GM12865 (cell line): ENCODE measurements at places on chromosomes 16 and 17.
A peak's percentile ranks its signal among the peaks of the same experiment; 100 is the strongest.

DNA sequence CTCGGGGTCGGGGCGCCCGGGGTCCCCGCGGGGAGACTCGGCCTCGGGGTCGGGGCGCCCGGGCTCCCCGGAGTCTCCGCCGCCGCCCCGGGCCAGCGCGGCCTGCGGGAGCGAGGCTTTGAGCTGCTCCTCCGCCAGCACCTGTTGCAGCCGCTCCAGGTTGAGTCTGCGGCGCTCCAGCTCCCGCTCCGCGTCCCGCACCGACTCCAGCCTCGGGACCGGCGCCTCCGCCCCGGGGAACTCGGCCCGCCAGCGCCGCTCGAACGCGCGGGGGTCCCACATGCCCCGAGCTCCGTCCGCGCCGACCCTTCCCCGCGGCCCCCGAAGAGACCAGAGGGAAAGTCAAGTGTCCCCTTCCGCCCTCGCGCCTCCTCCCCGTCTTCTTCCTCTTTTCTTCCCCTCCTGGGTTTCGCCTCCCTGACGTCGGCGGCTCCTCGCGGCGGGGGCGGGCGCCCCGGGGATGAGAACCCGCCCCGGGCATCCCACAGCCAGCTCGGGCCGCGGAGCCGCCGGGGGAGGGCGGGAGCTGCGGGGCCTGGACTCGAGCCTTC is 40.8 kb upstream of the BHLHA9 start:
- DNase-seq = peak; percentile 85

DNA sequence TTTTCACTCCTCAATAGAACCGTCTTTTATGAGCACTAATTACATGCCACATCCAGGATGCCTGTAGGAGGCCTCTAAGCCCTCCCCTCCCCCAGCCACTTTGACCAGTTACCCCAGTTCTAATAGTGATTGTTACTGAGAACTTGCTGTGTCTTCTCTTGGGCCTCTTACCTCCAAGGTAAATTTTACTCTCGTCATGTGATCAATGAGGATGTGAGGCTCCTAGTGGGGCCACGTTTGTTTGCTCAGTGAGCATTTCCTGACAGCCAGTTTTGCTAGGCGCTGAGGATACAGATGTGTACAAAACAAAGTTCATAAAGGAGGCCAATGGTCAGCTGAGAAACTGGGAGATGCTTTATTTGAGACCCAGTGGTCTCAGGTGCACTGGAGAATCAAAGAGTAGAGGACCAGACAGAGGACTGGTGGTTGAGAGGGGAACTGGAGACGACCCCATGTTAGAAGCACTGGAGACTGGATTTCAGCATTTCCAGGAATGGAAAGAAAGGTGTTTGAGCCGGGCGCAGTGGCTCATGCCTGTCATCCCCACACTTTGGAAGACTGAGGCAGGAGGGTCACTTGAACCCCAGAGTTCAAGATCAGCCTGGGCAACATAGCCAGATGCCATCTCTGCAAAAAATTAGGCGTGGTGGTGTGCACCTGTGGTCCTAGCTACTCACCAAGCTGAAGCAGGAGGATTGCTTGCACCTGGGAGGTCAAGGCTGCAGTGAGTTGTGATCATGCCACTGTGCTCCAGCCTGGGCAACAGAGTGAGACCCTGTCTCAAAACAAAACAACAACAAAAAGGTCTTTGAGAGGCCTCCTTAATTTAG is 2.6 kb downstream of the ATP2C2 start:
- no peak for DNase-seq

DNA sequence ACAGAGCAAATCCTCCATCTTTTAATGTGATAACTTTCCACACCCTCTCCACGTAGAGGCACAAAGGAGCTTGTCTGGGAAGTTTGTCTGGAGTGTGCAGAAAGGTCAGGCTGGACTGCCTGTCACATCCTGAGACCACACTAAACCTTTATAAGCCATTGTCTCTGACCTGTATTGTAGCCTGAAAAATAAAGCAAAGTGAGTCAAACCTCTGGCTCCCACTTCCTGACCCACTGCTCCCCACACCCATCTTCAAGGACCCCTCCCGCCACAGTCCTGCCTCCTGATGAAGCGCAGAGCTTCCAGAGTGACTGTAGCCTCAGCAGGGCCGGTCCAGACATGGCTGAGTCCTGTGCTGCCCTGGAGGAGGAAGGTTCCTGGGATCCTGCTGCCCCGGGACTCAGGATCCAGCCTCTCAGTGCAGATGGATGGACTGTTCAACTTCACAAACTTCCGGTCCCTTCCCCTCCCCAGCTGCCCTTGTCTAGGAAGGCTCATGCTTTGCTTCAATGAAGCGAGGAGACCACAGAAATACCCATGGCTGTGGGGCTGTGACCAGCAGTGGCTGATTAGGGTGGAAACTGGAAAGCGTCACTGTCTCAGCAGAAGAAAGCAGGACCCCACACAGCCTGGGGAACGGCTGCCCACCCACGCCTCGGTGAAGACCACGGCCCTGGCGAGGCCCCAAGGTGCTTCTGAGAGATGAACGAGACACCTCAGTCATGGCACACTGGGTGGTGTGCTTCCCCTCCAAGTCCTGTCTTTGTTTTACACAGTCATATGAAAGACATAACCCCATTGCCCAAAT is 30.9 kb upstream of the CLEC18B start:
- DNase-seq = peak; percentile 72

- no peak for DNase-seq
Observed at GRCh38 chr16:89770367-89770766, 46.1 kb downstream of the FANCA start.

GRCh38 chr17:67359960-67360791 is 6.2 kb downstream of the PSMD12 start:
- peak; percentile 53 for DNase-seq

DNA sequence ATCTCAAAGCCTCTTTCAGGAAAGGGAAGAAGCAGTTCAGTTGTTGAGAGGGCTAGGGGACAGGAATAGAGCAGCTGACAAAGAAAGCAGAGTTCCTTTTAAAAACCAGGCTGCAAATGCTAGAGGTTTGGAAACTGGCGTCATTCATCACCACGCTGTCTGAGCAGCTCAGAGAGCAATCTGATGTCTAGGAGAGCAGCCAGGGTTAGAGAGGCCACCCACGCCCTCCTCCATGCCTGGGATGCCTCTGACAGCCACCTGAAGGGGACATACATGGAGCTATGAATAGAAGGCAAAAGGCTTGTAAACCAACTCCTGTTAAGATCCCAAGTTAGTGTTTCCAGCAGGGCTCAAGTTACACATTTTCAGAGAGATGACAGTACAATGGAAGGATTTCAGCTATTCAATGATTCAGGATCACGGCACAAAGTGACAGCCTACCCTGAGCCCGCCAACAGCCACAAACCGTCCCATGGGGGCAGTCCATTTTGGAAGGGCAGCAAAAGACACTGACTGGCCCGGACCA is 12.4 kb downstream of the RAB5C start:
- no peak for DNase-seq

- DNase-seq = no peak
Observed at GRCh38 chr16:66900721-66901441, 17.8 kb downstream of the CDH16 start.

GRCh38 chr17:77186141-77186604 is 45.4 kb downstream of the SEC14L1 start:
- peak; percentile 54 for DNase-seq

DNA sequence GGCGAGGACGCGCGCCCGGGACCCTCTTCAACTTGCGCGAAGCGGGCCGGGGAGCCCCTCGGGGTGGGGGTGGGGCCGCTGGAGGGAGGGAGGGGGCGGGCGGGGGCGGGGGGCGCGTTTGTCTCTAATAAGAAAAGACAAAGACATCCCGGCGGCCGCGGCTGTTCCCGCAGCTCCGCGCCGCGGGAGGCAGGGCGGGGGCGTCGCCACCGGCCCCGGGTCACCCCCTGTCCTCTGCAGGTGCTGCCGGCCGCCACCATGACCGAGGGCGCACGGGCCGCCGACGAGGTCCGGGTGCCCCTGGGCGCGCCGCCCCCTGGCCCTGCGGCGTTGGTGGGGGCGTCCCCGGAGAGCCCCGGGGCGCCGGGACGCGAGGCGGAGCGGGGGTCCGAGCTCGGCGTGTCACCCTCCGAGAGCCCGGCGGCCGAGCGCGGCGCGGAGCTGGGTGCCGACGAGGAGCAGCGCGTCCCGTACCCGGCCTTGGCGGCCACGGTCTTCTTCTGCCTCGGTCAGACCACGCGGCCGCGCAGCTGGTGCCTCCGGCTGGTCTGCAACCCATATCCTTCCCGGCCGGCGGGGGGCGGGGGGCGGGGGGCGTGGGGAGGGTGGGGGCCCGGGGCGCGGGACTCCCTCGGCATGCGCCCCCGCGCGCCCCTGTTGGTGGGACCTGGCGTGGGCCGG is 714 bp downstream of the CACNA1H start:
- no peak for DNase-seq

DNA sequence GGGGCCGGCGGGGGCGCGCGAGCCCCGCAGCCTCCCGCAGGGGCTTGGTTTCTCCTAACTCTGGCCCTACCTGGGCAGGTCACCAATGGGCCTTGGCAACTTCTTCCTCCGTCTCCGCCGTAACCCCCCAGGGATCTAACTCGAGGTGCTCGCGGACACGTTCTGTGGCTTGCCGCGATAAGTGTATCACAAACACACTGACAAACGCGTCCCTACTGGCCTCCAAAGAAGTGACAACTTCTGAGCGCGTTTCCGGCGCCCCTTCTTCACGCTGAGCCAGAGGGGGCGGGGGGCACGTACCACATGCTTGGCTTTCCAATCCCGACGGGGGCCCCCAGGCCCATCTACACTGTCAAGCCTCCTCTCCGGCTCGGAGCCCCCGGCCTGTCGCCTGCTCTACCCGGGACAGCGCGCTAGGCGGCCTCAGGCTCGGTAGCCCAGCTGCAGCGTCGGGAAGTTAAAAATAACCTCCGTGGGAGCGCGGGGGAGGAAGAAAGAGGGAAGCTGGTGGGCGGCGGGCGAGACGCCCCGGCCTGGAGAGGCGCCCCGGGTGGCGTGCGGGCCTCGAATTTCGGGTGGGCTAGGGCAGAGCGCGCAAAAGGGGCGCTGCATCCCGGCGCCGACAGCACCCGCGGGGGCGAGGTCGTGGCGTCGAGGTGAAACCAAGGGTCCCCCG is 725 bp upstream of the SPHK1 start:
- DNase-seq = peak; percentile 70

DNA sequence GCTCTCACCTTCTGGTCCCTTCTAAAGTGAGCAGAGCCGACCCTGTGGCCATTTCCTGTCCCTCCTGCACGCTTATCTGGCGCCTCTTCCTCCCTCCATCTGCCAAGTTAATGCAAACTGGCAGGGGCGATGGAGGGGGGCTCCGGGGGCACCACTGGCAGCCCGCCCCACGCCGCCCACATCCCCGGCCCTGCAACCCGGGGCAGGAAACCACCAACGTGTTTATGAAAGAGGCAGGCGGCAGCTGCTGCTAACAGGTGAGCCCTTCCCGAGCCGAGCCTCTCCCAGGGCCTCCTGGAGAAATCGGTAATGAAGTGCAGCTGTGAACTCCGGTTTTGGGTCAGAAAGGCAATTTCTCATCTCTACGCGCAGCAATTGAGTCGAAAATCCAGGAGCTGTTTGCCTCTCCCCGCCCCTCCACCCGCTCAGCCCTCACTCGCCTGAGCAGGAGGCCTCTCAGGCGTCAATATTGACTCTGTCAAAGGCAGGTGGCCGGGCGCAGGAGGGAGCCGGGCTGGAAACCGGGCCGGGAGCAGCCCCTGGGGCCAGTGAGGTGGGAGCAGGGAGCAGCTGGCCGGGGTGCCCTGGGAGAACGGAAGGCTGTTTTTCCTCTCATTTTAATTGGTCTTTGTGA is 164.4 kb upstream of the GSE1 start:
- DNase-seq = peak; percentile 29

DNA sequence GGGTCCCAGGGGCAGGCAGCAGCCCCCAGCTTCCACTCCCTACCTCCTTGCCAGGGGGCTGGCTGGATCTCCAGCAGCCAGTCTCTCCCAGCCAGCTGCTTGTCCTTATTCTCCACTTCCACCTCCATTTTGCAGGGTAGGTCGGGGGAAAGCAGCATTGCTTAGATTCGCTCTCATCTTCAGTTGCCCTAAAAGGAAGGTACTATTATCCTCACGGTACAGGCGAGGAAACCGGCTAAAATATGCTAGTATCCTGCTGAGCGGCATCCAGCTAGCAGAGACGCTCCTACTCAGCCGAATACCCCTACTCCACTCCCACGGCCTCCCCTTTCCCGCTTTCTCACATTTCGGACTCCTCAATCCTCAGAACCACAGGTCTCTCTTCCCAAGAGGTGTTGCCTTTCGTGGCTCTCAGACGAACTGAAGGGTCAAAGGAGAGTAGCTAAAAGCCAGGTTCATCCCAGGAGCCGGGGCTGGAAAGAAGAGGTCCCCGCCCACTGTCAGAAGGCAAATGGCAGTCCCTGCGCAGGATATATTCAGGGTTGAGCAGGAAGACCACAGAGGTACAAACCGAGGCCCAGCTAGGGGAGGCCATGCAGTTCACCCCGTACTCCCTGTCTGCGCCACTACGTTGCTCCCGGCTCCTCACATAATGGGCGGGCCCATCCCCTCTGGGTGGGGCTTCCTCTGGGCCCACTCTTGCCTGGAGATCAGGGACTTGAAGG is 1.7 kb upstream of the RAB11FIP4 start:
- DNase-seq = no peak

- DNase-seq = no peak
Observed at GRCh38 chr17:693791-694638, 20.6 kb downstream of the VPS53 start.

- DNase-seq = peak; percentile 67
Observed at GRCh38 chr16:46620266-46621005, 743 bp downstream of the SHCBP1 start.

GRCh38 chr17:44257815-44258760 is 9.8 kb downstream of the SLC4A1 start:
- DNase-seq = no peak

- no peak for DNase-seq
Observed at GRCh38 chr16:56354746-56355145, 70.6 kb downstream of the AMFR start.

- no peak for DNase-seq
Observed at GRCh38 chr17:76671912-76672262, 28.3 kb upstream of the ST6GALNAC1 start.

DNA sequence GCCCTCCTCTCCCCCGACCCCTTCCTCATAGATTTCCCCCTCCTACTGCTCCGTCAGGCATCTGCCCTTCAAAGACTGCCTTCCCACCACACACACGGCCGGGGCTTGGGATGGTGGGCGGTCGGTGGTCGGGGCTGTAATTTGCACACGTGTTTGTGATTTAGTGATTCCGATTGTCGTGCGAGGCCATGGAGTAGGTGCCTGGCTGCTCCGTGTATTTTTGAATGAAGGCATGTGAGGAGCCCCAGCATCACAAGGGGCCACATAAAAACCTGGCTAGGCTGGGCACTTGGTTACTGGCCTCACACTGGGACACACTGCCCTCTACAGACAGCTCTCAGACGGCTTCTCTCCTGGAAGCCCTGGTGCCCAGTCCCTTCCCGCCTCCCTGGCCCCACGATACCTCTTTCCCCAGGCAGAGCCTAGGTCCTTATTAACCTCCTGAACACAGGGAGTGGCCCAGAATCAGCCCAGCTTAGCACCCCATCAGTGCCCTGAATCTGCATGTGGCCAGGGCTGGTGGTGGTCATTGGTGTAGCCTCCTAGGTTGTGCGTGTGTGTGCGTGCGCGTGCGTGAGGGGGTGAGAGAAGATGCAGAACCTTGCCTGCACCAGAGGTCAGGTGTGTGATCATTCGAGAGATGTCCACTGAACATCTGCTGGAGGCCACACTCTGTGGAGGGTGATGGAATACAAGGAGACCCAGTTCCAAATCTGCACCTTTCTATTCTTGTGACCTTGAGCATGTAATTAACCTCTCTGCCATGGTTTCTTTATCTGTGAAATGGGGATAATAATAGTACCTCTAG is 1.3 kb upstream of the SOCS1 start:
- peak; percentile 79 for DNase-seq
